ENCODE measurements at places on chromosomes 12 and 14. TPM values are rescaled to one million over a fixed set of nuclear protein-coding genes. Genes with fewer than 3 reads are reported as not detected.

The ACRBP gene
- 1.5 TPM for total RNA-seq

The LGR5 gene
- not detected for total RNA-seq

The OVCH1 gene
- not detected for total RNA-seq

The TMEM121 gene
- 8.2 TPM for total RNA-seq

The SGPP1 gene
- total RNA-seq, result 14.0 TPM

The FERMT2 gene
- 0.99 TPM for total RNA-seq

The PPP4R4 gene
- 1.2 TPM for total RNA-seq

The SDSL gene
- 0.46 TPM for total RNA-seq

The ZDHHC22 gene
- not detected for total RNA-seq

Measured in activated T-helper 2 cell treated with anti-CD3 and anti-CD28 coated beads, Interferon-gamma antibody, Interleukin-2, Interleukin-4, amounts not matched to agents 10 μg/mL and 5 μg/mL and 100 μg/mL, durations not matched to agents 14 hours and 24 hours and 36 hours (primary cell).